Liver (tissue), 10 donors: ENCODE measurements at places on chromosomes 4 and X. TPM values are rescaled to one million over a fixed set of nuclear protein-coding genes. Genes with fewer than 3 reads are reported as not detected.

PPBP gene
- 0.67 TPM for polyA plus RNA-seq

ENPEP gene
- polyA plus RNA-seq = 16.5 TPM

F9 gene
- polyA plus RNA-seq = 127 TPM

NUDT10 gene
- polyA plus RNA-seq = 1.0 TPM

TTC29 gene
- polyA plus RNA-seq = not detected

DUSP9 gene
- 0.42 TPM for polyA plus RNA-seq

PRKG2 gene
- polyA plus RNA-seq = not detected

PCYT1B gene
- 0.06 TPM for polyA plus RNA-seq

GRCh38 chr4:26342328-26343037 lies 21.7 kb downstream of the RBPJ start:
- DNase-seq = no peak

DNA sequence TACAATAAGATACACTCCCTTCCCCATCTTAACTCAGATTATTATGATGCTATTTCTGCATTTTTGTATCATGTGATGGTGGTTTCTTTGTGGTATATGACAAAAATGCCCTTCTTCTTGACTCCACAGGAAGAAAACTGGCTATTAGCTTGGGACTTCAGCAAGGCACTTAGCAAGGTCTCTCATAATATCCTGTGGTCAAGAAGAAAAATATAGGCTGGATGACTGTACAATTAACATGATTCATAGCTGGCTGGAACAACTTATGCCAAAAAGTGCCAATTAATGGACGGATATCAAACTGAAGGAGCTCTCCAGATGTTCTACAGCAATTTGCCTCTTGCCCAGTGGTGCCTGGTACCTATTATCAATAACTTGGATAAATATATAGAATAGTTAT lies 2.3 kb upstream of the MID1IP1 start:
- no peak for DNase-seq

DNA sequence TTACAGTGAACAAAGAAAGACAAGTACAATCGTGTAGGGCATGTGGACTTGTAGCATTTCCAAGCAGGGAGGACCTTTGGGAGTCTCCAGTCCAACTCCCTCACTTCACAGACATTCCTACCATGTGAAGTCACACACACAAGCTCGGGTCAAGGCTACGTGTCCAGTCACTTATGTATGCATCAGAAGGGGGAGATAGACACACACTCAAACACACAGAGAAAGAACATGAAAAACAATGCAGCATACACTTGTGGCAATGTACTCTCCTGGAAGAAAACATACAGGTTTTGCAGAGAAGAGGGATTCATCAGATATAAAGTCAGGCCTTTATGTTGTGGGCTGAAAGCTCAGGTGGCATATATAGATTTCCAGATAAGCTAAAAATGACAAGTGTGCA lies 136.1 kb upstream of the MID1 start:
- DNase-seq = no peak

DNA sequence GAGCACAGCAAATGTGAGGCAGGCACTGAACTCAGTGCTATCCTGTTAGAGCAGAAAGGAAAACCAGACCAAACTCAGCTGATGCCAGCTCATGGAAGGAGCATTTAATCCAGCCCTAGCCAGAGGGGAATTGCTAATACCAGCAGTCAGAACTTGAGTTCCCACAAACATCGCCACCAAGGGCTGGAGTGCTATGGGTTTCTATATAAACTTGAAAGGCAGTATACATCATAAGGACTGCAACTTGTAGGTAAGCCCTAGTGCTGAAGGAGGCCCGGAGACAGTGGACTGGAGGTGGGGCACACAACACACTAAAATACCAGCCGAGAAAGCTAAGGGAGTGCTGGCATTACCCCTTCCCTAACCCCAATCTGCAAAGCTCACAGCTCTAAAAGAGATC lies 440.2 kb downstream of the PRR32 start:
- no peak for DNase-seq

GRCh38 chr4:183873409-183874185 lies 31.5 kb upstream of the STOX2 start:
- DNase-seq = no peak

- DNase-seq = no peak
These were observed 43.9 kb downstream of the ALPK1 start for GRCh38 chr4:112341033-112341432.

GRCh38 chrX:38656350-38656915 lies 95.1 kb downstream of the TSPAN7 start:
- no peak for DNase-seq

- DNase-seq = no peak
These were observed 150.2 kb upstream of the GALNT7 start for GRCh38 chr4:173018446-173018845.

DNA sequence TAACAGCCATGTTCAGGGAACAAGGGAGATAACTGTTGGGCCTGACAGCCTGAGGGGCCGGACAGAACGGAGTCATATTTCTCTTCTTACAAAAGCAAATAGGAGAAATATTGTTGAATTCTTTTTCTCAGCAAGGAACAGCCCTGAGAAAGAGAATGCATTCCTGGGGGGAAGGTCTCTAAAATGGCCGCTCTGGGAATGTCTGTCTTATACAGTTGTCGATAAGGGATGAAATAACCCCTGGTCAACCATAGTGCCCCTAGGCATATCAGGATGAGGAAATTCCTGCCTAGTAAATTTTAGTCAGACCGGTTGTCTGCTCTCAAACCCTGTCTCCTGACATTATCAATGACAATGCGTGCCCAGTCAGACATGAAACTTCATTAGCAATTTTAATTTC lies 1925.5 kb downstream of the PCDH7 start:
- DNase-seq = no peak

DNA sequence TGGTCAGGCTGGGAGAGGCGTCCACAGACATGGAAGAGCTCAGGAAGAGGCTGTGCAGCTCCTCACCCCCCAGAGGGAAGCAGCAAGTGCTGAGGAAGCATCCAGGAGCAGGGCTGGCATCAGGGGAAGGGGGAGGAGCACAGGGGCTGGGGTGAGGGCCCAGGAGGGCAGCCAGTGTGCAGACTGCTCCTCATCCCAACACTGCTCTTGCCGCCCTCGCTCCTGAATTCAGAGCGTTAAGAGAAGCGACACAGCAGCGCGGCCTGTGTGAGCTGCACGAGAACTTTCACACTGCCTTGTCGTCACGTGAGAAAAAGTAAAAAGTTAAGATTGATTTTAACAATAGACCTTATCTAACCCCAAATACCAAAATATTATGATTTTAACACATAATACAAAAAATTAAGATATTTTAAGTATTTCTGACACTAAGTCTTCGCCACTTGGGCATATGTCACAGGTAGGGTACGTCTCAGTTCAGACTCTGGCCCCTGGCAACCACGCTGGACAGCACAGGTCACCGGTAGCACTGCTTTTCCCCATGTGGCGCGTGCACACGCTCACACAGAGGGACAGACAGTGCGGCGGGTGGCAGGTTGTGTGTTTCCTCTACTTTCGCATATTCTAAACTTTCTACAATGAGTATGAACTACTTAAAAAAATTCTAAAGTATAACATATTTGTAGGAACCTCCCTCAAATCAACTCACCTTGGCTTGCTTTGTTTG lies 19.7 kb downstream of the NOP14 start:
- no peak for DNase-seq

GRCh38 chrX:72094894-72095293 lies 36.8 kb downstream of the RTL5 start:
- peak; percentile 40 for DNase-seq

DNA sequence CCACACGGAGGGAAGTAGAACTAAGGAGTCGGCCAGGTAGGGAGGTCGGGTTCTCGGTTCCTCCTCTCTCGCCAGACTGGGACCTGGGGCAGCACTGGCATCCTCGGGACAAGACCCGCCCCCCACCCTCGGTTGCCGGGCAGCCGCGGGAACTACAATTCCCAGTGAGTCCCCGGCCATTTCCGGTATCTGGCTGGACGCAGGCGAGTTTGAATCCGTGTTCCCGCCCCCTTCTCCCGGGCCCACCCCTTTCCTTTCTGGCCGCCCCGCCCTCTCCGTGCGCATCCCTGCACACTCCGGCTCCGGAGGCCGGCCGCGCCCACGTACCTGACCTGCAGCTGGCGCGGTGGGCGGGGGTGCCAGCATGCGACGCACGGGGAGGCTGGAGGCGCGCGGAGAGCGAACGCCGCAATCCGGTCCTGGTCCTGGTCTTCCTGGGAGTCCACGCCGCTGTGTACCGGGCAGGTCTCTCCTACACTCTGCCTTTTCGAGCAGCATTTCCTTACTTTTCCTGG lies 10.2 kb upstream of the DLG3 start:
- DNase-seq = peak; percentile 77

GRCh38 chr4:8092282-8092681 lies 66.3 kb downstream of the ABLIM2 start:
- DNase-seq = no peak

DNA sequence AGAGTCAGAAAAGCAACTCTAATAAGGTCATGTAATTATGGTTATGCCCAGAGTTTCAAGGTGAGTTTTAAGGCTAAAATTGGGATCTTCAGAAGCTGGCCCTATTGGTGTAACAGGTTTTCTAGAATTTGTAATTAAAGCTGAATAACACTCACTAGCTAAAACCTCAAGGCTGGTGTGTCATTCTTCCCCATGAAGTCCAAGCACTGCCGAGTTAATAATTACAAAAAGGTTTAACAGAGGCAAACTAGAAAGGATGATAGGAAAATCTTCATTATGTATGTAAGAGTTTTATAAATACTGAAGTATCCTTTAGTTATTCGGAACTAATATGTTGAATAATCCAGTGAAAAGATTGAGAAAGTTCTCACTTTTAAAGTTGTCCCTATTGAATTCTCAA lies 34.3 kb downstream of the MXRA5 start:
- no peak for DNase-seq

DNA sequence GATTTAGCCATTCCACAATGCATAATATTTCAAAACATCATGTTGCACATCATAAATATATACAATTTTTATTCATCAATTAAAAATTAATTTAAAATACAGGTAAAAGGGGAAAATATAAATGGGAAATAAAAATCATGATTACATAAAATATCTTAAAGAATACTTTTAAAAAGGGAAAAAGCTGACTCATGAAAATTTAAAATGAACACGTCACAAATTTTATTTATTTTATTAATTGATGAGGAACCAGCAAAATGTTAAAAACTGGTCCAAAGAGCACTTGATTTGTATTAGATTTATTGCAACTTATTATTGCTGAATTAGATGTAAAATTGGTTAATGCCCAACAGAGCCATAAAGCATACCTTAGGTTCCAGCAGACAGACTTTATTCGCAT lies 78.5 kb upstream of the ANK2 start:
- no peak for DNase-seq

- no peak for DNase-seq
These were observed 15.4 kb downstream of the STOX2 start for GRCh38 chr4:183920512-183920911.

GRCh38 chr4:145199051-145199716 lies 18.8 kb upstream of the OTUD4 start:
- peak; percentile 39 for DNase-seq

DNA sequence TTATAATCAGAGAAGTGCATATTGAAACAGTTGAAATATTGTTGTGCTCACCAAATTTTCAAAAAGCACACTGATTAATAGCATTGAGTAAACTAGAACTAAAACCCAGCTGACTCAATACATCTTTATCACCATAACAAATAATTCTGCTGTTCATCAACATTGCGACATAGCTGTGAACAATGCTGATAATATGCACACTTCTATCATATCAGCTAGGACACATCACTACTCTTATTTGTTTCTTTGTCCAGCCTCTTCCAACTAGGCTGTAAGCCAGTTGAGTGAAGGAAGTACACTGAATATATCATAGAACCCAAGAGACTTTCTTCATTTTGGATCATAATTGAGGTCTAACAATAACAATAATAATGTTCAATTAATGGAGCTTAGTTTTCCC lies 349.7 kb downstream of the IQCM start:
- DNase-seq = no peak

GRCh38 chr4:11393551-11393950 lies 35.1 kb downstream of the HS3ST1 start:
- no peak for DNase-seq

- no peak for DNase-seq
These were observed 88.1 kb upstream of the MBNL3 start for GRCh38 chrX:132576939-132577338.
